ENCODE measurements at places on chromosomes 11 and 22.

DNA sequence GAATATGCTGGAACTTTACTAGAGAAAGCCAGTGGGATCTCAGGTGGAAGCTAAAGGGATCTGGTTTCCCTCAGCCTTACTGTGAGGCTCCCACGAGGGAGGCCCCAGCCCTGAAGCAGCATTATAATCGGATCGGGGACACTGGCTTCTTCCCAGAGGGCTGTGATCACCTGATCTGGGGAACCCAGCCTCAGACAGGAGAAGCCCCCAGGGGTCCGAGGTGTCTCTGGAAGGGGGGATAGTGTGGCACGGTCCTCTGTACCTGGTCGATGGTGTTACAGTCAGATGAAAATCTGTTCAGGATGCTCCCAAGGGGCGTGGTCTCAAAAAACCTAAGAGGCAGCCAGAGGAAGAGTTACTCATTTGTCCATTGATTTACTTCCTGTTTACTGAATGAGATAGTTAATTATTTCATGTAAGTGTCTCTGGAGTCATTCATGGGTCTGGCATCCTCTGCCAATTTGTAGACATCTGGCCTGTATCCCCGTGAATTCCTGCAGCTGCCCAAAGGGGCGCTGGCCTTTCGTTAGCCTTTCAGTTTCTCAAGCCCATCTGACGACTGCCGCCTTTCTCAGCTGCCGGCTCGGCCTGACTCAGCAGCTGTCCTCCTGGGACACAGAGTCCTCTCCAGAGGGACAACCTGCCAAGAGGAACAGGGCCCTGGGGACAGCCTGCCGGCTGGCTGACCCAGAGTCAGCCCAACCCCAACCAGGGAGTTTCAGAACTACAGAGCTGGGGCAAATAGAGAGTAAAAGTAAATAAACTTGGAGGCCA, 17.0 kb upstream of the KCNJ11 start:
- no peak for DNase-seq

DNA sequence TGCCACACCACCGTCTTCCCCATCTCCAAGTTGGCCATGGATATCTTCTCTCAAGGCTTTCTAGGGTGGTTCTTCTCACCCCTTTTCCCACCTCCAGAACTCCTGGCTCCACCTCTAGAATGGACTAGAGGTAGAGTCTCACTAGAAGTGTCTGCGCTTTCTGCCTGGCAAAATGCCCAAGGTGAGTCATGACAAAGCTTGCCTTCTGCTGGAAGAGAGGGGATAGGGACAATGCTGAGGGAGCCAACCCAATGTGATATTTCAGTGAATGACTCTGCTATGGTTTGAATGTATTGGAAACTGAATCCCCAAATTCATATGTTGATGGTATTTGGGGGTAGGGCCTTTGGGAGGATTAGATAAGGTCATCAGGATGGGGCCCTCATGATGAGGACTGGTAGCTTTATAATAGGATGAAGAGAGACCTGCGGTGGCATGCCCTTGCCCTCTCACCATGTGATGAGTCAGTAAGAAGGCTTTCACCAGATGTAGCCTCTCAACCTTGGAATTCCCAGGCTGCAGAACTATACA, 4.1 kb upstream of the CD82 start:
- DNase-seq = no peak

DNA sequence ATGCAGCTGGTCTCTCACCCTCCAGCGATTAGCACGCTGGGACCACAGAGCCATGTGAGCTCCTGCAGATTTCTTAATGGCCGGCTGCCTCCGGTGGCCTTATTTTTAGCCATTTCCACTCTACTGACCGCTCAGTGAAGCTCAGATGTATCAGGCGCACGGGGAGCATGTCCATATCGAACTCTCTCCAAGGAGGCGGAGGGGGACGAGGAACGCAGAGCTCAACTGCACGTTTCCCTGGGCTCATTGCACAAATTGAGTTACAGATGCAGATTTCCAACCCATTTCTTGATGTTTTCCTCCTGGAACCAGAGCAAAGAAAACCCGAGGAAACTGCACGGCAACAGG, 207.1 kb downstream of the CTTN start:
- no peak for DNase-seq

DNA sequence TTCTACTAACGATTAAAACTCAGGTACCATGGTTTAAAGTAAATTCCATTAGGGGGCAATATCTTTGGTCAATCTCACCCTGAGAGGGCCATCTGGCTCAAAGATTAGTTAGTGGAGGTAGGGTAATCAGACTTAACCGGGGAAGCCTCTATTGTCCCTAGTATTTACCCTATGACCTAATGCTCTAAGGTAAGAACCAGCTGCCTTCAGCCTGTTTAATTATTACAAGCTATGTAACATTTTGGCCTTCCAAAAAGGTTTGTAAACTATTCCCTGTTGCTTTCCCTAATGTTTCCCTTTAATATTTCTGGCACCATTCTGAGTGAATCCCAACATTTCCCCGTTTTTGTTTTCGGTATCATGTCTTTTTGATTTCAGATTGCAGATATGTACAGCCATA, 15.1 kb upstream of the GLYATL1 start:
- no peak for DNase-seq

- no peak for DNase-seq
Measured at GRCh38 chr11:126329644-126330211, 25.8 kb upstream of the ST3GAL4 start.

GRCh38 chr11:116439361-116439677, 333.5 kb downstream of the BUD13 start:
- DNase-seq = no peak

- DNase-seq = no peak
Measured at GRCh38 chr11:45834298-45834756, 12.9 kb upstream of the CRY2 start.

- no peak for DNase-seq
Measured at GRCh38 chr11:90438069-90438468, 215.2 kb upstream of the CHORDC1 start.

DNA sequence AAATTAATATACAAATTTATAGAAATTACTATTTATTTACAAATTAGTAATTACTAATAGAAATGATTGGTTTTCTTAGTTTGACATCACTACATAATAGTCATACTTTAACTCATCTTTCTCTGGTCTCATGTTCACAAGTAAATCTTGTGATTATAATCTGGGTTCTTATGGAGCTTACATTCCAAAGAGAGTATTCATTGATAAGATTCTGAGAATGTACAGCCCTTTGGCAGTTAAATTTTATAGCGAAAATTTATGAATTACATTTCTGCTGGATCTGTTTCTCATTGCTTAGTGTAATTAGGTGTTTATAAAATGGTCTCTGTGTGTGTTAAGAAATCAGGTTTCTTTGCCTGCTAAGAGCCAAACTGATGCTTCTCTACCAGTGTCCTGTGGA, 175.2 kb downstream of the TMEM135 start:
- DNase-seq = no peak

Measured in cerebellar nuclear complex (tissue), 1 donor.